Activated CD8-positive, alpha-beta memory T cell treated with anti-CD3 and anti-CD28 coated beads for 24 hours (primary cell): ENCODE measurements at places on chromosomes 12 and 14.

- no peak for DNase-seq
Observed at GRCh38 chr12:85781766-85782165, 54.4 kb downstream of the RASSF9 start.

DNA sequence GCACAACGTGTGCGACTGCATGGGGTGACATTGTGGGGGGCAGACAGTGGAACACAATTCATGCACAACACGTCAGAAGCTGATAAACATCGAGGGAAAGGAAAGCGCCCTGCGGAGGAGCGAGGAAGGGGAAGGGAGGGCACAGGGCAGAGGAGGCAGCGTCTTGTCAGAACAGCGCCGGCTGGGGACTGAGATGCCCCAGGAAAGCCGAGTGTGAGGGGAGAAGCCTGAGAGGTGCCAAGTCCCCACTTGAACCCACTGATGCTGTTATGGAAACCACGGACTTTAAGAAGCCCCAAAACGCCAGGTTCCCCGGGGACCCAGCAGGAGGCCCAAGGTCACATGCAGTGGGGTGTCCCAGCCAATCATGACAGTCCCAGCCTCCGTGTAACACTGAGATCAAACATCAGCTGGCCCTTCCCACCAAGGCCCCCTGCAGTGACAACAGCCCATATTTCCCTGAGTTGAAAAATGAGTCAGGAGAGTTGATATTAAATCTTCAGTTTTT lies 70.0 kb downstream of the GALNT9 start:
- no peak for DNase-seq

DNA sequence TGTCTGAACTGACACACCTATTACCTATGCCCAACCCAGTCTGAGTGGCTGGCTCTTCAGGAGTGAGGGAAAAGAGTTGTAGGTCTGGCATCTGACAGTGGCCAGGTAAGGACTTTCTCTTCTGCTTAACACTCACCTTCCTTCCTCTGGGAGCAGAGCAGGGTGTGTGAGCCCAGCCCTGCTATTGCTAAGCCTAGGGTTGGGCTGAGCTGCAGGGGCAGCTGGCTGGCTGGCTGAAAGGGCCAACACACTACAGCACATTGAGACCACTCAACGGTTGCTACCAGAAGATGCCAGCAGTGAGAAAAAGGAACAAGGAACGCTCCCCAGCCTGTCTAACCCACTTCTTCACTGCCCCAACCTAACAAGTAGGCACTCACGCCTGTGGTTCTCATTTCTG lies 201.2 kb downstream of the DPF3 start:
- DNase-seq: no peak

DNA sequence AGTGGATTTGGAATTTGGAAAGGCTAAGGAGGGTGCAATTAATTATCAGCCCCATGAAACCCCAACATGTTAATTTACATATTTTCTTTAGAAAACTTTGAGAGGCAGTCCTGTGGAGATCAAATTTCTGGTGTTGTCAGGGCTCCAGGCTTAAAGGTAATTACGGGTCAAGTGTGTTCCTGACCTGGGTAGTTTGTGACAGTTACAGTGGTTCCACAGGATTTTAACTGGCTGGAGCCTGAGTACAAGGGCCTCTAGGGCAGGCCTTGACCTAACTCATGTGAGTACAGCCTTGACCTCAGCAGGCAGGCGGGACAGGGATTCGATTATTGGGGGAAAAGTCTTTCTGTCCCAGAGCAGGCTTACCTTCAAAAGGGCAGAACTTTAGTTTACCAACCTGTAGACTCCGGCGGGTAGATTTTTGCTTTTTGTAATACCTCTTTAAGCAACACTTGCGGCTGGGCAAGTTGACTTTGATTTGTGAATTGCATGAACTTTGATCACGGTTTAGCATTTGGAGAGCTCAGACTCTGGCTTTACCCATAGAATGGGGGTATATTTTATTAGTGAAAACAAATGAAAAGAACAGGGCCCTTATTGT lies 8.4 kb upstream of the PPTC7 start:
- no peak for DNase-seq

DNA sequence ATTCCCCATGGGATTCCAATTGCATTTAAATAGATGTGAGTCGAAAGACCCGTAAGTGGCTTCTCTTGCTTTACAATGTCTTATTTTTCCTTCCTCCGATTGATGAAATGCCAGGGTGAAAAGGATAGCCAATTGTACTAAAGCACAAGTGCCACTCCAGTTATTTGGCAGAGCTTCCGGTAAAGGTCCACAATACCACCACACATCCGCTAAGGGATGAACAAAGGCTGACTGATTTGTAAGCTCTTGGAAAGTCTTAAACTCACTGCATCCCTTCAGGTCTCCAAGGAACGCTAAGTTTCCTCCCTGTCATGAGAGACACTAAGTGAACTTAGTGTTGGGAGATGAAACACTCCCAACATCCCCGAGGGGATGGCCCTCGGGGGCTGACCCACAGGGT lies 21.2 kb upstream of the RNASE1 start:
- no peak for DNase-seq

GRCh38 chr12:44294649-44295048 lies 458.8 kb downstream of the TMEM117 start:
- no peak for DNase-seq

DNA sequence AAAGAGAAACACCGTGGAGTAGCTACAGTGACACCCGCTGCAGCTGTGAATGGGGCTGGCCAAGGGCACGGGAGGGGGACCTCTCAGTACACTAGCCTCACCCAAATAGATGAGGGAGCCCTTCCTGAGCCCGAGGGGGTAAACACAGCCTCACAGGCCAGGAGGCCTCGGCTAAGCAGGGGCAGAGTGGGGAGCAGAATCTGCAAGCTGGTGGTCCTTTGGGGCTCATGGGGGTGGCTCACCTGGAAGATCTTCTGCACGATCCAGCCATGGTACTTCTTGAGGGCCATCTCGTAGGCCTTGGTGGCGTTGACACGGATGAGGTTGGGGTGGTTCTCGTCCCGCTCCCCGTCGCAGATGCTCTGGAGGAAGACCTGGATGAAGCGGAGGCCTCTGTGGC lies 22.2 kb upstream of the TRPV4 start:
- DNase-seq: no peak

- DNase-seq: no peak
Observed at GRCh38 chr12:104701756-104702155, 245.0 kb downstream of the CHST11 start.

- DNase-seq: no peak
Observed at GRCh38 chr12:53090554-53090953, 6.9 kb upstream of the IGFBP6 start.
